CD4-positive, alpha-beta T cell treated with Interleukin-10 for 1 hour (primary cell): ENCODE measurements at places on chromosomes 3 and 15.

- DNase-seq, result no peak
Measured at GRCh38 chr15:34789326-34789725, 6.0 kb downstream of the ACTC1 start.

DNA sequence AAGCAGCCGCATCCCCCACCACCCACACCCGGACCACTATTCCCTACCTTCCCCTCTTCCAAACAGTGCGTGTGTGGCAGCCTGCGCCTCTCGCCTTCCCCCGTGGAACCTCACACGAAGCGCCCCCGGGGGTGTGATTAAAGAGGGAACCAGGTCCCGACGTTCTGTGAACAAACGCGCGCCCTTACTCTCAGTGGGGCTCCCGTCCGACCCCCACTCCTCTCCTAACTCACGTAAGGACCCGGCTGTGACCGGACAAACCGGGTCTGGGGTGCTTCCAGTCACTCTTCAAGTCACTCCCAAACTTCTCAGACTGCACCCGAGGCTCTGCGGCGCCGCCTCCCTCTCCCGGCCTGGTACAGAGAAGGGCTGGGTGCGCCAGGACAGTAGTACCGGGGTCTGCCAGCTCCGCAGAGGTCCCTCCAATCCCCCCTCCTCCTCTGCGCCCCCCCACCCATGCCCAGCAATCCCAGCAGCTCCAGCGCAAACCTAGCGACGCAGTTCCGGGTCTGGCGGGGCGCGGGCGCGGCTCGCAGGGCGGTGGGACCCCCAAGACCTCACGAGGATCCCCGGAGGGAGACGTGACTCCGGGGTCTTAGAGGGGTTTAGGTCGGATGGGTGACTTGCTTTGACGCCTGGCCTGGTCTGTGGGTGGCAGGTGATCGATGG is 574 bp downstream of the DUOXA1 start:
- no peak for DNase-seq

GRCh38 chr15:98443526-98443925 is 204.8 kb upstream of the IGF1R start:
- no peak for DNase-seq

- DNase-seq, result no peak
Measured at GRCh38 chr3:87044846-87045245, 53.9 kb upstream of the VGLL3 start.

DNA sequence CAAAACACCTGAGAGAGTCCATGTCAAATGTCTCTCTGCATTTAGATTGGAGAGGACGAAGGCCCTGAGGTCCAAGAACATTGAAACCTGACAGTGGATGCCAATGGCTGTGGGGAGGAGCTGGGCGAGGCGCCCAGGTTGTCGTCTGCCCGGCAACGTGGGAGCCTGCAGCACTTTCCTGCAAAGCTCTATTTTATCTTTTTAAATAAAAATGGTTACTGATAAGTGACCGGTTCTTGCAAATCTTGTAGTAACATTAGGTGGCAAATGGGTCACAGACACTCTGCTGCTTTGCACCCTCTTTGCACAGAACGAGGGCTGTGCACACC is 19.5 kb upstream of the FANCD2 start:
- DNase-seq, result no peak

DNA sequence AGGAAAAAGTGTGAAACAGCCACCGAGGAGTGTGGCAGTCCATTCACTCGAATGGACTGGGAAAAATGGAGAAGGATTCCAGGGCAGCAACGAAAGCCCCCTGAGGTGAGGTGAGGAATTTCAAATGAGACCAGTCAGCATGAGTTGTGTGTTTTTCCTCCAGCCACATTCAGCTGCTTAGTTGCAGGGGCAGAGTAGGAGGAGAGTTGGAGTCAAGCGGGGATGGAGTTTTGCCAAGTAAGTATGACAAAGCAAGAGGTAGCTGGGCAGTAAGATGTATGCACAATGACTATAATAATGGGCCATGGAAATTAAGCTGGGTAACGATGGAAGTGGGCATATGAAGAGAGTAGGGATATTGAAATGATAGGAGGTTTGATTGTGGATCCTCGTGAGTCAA is 64.4 kb downstream of the CCDC54 start:
- DNase-seq, result no peak

GRCh38 chr3:33149342-33149741 is 35.5 kb downstream of the CRTAP start:
- no peak for DNase-seq

DNA sequence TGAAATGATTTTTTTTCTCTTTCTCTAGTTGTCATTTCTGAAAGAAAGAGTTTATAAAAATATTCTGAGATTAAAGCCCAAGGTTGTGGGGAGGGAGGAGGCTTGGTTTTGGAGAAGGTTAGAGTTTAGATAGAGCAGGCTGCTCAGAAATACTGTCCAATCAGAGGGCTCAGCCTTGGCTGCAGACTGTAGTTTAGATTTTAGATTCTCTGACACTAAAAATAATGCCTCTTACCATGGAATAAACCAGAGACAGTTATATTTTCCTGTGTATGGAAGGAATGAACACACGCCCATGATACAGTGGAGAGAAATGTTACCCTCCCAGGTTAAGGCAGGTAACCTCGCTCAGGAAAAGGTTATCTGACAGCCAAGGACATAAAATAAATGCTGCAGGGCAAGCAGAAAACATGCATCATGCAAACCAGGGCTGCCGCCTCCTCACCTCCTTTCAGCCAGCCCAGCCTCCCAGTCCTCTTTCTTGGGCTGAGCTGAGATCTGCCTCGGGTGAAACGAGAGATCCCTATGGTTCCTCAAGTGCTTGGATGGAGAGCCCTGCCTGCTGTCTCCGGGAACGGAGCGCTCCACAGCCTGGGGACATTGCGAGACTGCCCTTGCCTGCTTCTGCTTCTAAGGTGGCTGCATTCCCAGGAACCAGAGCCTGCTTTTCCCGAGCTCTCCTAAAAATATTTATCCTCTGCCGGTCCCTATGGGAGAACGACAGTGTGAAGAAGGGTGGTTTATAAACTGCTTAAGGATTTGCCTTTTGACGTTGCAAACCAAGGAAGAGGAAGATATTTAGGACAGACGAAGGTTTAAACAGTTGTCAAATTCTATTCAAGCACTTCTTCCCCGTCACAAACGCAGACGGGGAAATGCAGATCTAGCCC is 848 bp downstream of the NCEH1 start:
- DNase-seq, result peak; percentile 4

GRCh38 chr3:14227856-14228255 is 49.2 kb downstream of the LSM3 start:
- DNase-seq, result no peak

DNA sequence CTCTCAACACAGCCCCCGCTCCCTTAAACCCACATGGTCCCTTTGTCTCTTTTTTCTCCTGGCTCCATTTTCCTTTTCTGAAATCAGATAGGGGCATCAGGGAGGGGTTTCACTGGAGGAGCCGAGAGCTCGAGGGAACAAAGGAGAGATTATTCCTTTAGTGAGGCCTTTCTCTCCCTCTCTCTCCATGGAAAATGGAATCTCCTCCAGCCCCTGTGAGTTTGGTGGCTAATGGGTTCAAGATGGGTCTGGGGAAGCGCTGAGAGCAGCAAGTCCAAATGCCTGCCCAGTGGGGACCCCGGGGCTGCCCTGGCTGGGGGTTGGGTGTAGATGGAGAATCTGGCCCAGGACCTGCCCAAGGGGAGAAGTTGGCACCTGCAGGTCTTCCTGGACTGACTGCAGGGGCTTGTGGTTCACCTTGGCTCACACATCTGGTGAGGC is 56.8 kb downstream of the ITGA11 start:
- DNase-seq, result no peak

DNA sequence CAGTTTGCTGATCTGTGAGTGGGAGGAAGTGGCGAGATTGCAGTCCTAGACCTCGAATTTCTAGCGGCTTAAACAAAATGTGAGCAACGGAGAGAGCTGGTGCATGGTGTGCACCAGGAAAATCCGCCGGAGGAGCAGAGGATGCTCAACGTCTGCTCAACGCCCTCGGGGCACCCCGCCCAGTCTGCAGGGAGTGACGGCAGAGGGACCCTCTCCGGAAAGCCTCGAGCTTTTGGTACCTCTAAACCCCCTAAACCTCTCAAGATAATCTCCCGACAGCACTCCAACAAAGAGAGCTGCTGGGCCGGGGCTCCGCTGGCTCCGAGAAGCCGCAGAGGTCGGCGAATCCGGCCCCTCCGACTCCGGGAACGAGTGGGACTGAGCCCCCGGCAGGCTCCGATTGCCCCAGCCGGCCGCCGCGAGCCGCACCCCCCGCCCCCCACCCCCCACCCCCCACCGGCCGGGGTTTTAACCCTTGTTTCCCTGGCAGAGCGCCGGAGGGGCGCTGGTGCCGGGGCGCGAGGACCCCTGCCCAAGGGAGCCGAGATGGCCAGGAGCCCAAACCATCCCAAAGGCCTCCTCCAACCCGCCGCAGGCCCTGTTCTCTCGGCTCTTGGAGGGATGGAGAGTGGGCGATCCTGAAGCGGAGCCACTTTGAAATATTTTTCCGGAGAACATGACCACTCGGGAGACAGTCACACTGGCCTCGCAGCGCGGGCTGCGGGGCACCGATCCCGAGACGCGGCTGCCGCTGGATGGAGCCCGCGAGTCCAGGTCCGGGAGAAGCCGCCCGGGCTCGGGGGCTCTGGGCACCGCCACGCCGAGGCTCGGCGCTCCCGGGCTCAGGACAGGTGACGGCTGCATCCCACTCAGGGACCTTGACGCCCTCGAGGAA is 1.5 kb downstream of the MEGF11 start:
- DNase-seq, result peak; percentile 42

DNA sequence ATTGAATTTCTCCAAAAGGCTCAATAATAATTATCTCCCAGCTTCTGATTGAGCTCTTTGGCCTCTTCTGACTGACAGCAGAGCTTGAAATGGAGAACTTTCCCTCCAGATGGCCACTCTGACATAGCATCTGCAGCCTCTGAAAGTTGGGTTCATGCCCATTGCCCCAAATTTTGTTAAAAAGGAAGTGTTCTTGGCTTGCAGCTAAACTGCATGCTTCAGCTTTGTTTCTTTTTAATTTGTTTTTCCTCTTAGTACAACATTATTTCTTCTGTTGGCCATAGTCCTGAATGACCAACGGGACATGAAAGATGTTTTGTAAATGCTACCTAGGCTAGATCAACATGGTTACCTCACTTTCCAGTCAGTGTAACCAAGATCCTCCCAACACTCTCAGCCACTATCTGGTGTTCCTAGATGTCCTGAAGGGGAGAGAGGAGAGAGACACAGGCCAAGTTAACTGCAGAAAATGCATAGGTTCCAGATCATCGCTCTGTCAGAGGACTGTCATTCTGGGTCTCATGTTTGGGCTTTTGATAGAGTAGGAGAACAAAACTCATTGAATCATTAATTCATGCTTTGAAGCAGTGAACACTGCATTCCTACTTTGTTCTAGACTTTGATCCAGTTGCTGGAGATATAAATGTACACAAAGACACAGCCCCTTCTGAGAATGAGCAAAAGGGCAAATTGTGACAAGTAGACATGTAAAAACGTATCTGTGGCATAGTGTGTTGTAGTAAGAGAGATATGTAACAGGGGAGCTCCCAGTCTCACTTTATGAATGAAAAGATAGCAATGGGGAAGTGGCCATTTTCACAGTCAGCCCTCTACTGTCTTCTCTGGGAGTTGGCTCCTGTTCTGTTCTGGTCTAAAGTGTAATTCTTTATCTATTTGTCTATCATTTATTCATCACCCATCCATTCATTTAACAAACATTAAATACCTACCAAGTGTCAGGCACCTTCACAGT is 156.2 kb downstream of the ZNF621 start:
- DNase-seq, result no peak

DNA sequence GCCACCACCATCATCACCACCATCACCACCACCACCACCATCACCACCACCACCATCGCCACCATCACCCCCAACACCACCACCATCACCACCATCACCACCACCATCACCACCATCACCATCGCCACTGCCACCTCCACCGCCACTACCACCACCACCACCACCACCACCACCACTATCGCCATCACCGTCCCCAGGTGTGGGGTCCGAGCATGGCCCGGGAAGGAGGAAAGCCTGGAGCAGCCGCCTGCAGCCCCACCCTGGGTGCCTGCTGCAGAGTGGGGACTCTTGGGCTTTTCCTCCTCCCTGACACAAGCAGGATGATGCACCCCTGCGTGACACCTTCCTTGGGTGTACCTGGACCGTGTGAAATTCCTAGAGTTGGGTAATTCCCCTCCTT is 43.9 kb downstream of the MUC4 start:
- DNase-seq, result no peak

DNA sequence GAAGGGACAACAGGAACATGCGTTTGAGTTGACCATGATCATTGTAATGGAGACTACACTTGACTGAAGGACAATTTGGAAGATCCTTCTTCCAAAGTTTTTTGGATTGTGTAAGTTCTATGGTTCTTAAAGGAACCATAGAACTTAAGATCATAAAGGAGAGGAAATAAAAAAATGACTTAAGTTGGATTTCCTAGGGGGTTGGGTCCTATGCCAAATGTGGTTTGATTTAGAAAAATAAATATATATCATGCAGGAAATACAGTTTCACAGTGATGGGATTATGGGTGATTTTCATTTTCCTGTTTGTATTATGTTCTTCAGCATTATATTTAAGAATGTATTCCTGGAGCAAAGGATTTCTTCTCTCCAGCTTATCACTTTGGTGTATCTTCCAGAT is 305.5 kb upstream of the DPH6 start:
- no peak for DNase-seq

- DNase-seq, result no peak
Measured at GRCh38 chr3:194373899-194374298, 4.4 kb upstream of the LRRC15 start.

DNA sequence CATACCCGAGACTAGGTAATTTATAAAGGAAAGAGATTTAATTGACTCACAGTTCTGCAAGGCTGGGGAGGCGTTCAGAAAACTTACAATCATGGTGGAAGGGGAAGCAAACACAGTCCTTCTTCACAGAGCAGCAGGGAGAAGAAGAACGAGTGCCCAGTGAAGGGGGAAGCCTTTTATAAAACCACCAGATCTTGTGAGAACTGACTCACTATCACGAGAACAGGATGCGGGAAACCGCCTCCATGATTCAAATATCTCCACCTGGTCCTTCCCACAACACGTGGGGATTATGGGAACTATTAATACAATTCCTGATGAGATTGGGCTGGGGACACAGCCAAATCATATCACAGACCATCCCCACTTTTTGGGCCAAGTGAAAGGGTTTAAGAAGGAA is 58.8 kb upstream of the CTXND1 start:
- DNase-seq, result no peak

DNA sequence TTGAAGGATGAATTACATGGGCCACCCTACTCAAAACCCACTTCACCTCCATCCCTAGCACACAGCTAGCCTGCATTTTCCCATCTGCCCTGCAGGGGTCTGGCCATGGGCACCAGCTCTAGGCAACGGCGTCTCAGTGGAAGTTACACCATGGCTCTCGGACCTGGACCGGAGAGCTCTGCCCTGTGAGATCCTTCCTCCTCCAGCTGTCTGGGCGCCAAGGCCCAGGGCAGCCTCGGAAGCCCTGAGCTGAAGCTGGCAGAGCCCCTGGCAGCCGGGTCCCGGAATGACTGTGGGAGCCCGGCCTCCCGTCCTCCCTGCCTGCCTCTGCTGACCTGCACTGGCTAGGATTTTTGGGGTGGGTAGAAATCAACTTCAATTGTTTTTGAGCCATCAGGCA is 98.9 kb downstream of the CHSY1 start:
- DNase-seq, result no peak

GRCh38 chr3:177106184-177106583 is 91.1 kb downstream of the TBL1XR1 start:
- no peak for DNase-seq
